ENCODE measurements at places on chromosomes 2 and 18. TPM values are rescaled to one million over a fixed set of nuclear protein-coding genes. Genes with fewer than 3 reads are reported as not detected.

DNA sequence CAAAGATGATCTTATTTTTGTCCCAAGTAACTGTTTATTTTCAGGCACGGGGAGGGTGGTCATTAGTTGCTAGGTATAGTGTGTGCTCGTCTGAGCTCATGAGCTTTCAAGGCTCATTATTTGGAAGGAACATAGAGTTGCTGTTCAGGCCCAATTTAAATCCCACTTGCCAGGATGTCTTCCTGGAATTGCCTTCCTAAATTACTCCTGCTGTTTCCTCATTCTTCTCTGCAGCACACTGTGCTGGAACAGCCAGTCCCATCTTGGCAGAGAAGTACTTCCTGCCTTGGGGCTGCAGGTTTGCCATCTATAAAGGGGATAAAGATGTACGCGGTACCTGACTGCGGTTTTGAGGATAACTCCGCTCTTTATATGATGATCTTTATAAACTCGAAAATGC lies 37.3 kb downstream of the GREB1 start:
- no peak for DNase-seq

DNA sequence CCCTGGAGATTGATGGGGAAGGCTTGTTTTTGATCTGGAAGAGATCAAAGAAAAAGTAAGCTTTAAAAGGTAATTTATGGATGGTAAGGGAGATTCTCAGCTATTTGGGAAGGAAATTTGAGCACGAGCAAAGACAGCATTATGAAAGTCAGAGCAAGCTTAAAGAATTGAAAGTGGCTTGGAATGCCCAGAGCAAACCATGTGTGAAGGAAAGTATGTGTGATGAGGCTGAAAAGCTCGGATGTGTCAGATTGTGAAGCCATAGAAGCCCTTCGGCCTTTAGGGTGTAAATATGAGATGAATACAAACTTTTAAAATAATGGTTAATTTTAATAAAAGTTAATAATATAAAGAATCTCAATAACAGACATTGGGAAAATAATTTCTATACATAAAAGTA lies 377.4 kb upstream of the DSEL start:
- no peak for DNase-seq

- peak; percentile 28 for DNase-seq
Observed at GRCh38 chr2:42903821-42904575, 111.6 kb upstream of the HAAO start.

The KCNIP3 gene
- total RNA-seq: 3.3 TPM

- no peak for DNase-seq
Observed at GRCh38 chr18:45447355-45448265, 167.7 kb upstream of the SLC14A2 start.

The SLC8A1 gene
- total RNA-seq: 0.91 TPM
